ENCODE measurements at places on chromosomes 16 and 17.
A peak's percentile ranks its signal among the peaks of the same experiment; 100 is the strongest.

- no peak for DNase-seq
Observed at GRCh38 chr16:17343028-17343427, 127.7 kb downstream of the XYLT1 start.

DNA sequence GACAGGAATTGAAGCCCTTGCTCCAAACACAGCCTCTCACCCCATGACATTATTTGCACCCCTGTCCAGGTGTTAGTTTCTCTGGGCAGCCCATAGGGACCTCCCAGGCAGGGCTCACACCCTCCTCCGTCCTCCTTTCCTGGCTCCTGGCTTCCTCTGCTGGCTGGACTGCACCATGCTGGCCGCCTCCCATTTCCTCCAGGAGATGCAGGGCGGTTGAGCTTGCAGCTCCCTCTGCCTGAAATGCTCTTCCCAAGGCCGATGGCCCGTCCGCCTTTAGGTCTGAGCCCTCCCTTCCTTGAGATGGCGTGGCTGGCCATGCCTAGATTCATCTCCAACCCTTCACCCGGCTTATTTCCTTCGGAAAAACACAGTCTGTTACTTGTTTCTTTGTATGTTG, 334.8 kb downstream of the SNX29 start:
- no peak for DNase-seq

GRCh38 chr16:19911204-19911603, 26.6 kb upstream of the GPRC5B start:
- no peak for DNase-seq

GRCh38 chr16:60166111-60166510, 1432.0 kb upstream of the GOT2 start:
- DNase-seq: no peak

GRCh38 chr17:3915995-3916696, at the start of gene P2RX1:
TSS of gene P2RX1 (minus strand) at chr17:3916465. CDS start at chr17:3916225, 240 bp downstream.
- no peak for DNase-seq

- no peak for DNase-seq
Observed at GRCh38 chr17:45032174-45032541, 19.3 kb downstream of the DCAKD start.

GRCh38 chr16:86997058-86997457, 320.1 kb downstream of the C16orf95 start:
- no peak for DNase-seq

DNA sequence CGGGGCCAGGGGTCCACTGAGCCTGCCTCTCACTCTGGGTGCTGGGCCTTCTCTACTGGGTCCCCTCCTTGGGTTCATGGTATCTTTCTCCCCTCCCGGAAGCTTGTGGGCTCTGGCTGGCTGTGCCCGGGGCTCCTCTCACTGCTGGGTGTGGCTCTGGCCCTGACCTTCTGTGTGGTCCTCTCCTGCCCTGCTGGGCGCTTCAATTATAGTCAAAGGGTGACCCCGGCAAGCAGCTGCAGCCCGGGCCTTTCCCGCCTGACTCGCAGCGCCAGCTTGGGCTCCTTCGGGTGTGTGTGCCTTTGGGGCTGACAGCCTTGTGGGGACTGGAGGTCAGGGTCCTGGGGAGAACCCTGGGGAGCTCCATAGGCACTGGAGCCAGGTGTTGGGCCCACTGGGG, 54.2 kb upstream of the PVALEF start:
- DNase-seq: no peak

GRCh38 chr17:22142091-22142490, 449.8 kb downstream of the KCNJ18 start:
- DNase-seq: no peak

DNA sequence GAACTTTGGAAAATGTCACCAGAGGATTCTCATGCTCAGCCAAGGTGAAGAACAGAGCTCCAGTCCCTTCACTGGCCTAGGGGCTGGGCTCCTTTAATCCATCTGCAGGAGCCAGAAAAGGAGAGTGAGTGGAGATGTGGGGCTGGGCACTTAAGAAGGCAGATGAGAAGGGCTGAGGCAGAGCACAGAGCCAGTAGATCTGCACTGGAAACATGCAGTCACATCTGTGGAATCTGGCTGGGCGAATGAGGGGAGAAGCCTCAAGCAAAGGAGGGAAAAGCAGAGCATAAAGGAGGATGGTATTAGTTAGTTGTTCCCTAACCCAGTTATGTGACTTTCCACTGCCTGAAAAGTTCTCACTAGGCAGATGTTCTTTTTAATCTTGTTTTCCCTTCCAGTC, 50.4 kb upstream of the BCAR1 start:
- no peak for DNase-seq

GRCh38 chr16:66538910-66539309, 11.0 kb downstream of the TK2 start:
- DNase-seq: no peak

- DNase-seq: no peak
Observed at GRCh38 chr16:4678596-4678995, 14.8 kb upstream of the NUDT16L1 start.

GRCh38 chr17:65527381-65527780, 34.1 kb downstream of the AXIN2 start:
- no peak for DNase-seq

- DNase-seq: no peak
Observed at GRCh38 chr16:80166082-80166481, 374.7 kb upstream of the DYNLRB2 start.

DNA sequence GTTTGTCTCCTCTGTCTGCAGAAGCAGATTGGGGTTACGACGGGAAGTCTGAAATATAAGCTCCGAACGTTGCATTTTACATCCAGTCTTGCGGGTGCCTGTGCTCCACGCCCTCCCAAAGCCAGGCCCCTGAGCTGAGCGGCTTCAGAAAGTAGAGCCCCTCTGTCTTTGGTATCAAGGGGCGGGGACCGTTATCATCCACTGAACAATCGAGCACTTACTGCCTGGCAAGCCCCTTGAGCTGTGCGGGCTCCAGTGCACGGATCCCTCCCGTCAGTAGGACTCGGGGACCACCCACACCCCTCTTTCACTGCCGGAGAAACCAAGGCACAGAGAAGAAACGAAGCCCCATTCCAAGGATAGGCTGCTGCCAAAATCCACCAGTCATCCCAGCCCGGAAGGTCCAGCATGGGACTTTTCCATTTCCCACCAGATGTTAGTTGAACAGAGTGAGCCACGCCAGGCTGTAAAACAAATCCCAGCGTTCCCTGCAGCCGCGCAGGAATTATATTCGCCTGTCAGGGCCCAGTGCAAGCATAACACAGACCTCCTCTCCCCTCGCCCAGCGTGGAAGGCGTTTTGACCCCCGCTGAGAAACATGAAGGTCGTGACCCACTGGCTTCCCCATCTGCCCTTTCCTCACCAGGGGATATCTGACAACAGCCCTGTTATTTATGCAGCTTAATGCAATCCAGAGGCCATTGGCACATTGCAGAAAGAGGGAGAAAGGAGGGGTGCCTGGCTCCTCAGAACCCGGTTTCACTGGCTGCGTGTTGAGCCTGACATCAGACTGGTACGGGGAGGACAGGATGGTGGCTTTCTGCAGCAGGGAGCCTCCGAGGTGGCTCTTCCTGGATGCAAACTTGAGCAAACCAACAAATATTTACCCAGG, 212.2 kb upstream of the FOXF1 start:
- DNase-seq: no peak

DNA sequence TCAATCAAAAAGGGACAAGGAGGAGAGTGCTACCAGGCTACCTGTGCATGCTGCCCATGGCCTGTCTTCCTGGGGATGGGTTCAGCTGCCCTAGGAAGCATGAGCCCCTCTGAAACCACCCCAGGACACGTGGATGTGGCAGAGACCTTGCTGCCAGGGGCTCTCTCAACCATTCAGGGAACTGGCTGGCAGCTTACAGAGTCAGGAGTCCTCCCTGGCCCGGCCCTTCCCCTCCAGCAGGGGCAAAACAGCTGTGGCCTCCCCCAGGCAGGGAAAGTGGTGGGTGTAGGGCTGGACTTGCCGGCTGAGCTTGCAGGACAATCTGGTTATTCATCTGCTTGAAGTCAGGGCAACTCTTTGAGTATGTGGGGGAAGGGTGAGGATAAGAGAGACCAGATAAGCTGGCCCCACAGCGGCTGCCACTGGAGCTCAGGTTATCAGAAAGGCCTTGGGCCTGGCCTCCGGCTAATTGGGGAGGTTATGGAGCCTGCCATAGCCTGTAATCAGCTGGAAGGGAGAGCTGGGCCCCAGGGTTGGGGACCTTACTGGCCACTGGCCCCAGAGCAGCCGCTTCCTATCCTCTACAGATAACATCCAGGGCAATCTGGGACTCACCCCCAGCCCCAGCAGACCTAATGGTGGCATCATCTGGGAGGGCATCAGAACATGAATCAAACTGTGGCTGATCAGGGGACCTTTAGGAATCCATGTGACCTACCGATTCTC, 5.6 kb upstream of the TBX2 start:
- no peak for DNase-seq

GRCh38 chr17:43679911-43680310, 18.2 kb upstream of the MEOX1 start:
- no peak for DNase-seq

DNA sequence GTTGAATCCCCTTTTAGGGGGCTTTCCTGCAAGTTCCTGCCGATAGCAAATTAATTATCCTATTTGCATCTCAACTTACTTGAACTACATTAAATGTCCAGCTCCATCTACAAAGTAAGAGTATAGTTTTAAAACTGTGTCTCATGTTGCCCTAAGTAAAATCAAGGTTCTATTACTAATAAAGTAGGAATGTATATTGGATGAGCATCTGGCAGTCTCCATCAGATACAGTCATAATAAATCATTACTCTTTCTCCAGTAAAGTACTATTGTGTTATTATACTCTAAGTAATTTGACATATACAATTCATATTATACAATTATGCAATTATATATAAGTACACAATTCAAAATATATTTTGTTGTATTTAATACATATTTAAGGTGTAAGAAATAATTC, 249.3 kb downstream of the CEP112 start:
- DNase-seq: no peak

- DNase-seq: no peak
Observed at GRCh38 chr16:68400083-68400923, 48.0 kb downstream of the SMPD3 start.

GRCh38 chr17:16470265-16470664, 21.7 kb downstream of the LRRC75A start:
- DNase-seq: no peak

DNA sequence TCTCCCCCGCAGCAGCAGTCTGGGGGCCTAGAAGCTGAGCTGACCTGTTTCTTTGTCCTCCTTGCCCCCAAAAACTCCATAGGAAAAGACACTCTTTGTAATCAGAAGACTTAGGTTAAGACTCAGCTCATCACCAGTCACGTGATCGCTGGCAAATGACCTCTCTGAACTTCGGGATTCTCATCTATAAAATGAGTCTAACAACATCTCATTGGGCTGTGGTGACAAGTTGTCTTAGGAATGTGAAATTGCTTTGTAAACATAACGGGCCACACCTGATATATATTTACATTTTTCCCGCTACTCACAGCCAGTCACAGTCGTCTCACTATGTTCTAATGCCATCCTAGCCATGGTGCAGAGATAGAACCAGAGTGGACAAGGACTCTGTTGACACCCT, 86.0 kb upstream of the LHX1 start:
- no peak for DNase-seq

- peak; percentile 61 for DNase-seq
Observed at GRCh38 chr17:38322156-38322779, 21.5 kb downstream of the GPR179 start.

DNA sequence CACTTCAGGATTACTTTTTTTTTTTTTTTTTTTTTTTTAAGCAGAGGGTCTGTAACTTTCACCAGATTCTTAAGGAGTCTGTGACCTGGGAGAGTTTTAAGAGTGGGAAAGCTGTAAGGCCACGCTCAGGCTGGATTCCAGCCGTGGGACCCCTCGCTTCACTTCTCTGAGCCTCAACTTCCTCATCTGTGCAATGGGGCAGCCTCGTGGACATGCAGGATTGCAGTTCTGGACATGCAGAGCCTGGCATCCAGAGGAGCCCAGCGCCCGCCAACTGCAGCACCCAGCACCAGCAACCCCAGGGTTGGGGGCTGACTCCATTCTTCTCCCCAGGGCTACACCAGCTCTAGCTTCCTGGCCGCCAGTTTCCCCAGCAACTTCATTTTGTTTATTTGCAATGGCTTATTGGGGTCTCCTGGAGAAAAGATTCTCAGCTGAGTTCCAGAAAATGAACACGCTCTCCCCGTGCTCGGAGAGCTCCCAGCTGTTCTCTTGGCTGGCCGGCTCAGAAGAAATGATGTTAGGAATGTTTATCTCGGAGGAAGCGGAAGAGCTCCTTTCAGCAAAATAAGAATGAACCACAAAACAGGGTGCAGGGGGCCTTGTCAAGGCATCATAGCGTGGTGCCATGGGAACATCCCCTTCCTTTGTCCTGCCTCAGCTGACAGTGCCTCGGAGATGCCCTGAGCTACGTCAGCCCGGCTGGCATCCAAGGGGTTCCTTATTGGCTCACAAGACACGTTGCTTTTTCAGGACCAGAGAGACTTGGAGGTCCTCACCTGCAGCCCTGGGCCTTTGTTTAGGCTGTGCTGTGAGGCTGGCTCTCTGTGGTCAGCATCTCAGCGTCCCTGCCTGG, 22.9 kb upstream of the ZCCHC14 start:
- no peak for DNase-seq

GRCh38 chr16:23428351-23428750, 24.6 kb downstream of the COG7 start:
- DNase-seq: no peak

- no peak for DNase-seq
Observed at GRCh38 chr16:1108299-1109252, 12.5 kb upstream of the C1QTNF8 start.

- DNase-seq: no peak
Observed at GRCh38 chr16:10916534-10916933, 25.7 kb downstream of the DEXI start.

GRCh38 chr17:82605939-82606600, 42.2 kb downstream of the WDR45B start:
- no peak for DNase-seq

GRCh38 chr17:15122857-15123256, 142.3 kb downstream of the PMP22 start:
- DNase-seq: no peak

DNA sequence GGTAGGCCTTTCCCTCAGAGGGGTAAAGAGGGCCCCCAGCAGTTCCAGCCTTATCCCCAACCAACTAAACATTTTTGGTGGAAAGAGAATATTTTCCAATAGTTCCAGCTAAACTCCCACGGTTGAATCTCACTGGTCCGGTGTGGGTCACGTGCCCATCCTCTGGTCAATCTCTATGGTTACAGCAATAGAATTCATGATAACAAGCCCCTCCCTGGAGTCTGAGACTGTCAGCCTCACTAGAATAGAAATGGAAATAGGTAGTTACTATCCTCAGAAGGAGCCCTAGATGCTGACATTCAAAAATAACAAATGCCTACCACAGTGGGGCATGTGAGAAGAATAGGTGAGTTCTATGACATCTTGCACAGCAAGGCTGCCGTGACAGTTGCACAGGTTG, 37.5 kb upstream of the LITAF start:
- no peak for DNase-seq

DNA sequence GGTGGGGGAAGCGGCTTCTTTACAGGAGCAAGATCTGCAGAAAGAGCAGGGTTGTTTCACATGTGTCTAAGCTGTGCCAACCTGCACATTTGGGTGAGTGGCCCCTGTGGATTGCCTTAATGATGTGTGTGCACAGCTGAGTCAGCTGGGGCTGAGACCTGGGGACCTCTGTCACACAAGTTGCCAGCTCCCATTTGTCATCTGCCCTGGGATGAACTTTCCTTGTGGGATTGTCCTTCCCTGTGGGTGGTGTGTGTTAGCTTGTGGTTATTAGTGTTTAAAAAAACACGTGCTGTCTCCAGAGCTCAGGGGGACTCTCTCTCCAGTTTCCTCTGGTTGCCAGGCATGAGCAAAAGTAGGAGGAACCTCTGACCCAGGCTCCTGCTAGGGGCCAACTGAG, 400.5 kb upstream of the CCL2 start:
- DNase-seq: no peak
